ENCODE measurements at places on chromosomes 2 and 18. TPM values are rescaled to one million over a fixed set of nuclear protein-coding genes. Genes with fewer than 3 reads are reported as not detected.

Gene LHCGR
- not detected for total RNA-seq

Gene SLC4A3
- 20.0 TPM for total RNA-seq

Gene HRH4
- total RNA-seq, result not detected

Gene LYG2
- total RNA-seq, result not detected

Gene EML6
- 0.16 TPM for total RNA-seq

Gene TRPM8
- total RNA-seq, result 0.33 TPM

Gene AGXT
- total RNA-seq, result not detected
